ENCODE measurements at places on chromosomes 5 and 9.

- DNase-seq = no peak
Measured at GRCh38 chr5:176526462-176526861, 10.7 kb downstream of the RNF44 start.

GRCh38 chr5:100517301-100517974 lies 17.7 kb upstream of the FAM174A start:
- DNase-seq = no peak

- no peak for DNase-seq
Measured at GRCh38 chr9:69582544-69583297, 89.5 kb downstream of the APBA1 start.

DNA sequence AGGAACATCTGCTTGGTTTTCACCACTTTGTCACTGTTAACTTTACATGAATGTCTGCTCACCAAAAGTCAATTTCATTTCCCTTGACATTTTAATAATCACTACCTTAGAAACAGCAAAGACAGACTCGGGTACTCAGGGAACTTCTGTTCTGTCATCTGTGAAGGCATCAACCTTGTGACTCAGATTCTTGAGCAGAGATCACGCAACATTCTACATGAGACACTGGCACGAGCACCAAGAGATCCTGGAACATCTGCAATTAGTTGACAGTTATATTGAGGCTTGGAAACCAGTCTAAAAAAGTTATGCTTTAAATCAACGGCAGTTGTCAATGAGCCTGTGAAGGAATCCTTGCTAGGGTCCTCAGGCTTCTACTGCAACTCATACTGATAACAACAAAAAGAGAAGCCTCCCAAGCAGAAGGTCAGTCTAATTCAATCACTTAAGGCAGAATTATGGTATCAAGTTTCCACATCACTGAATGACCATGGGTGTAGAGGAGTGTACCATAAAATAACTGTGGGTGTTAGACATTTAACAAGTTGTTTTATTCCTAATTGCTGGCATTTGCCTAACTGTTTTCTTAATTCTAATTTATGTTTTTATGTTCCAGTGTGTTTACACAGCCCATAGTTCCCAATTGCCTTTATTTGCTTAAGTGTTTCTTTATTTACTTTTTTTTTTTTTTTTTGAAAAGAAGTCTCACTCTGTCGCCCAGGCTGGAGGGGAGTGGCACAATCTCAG lies 3.3 kb upstream of the PBX3 start:
- no peak for DNase-seq

- no peak for DNase-seq
Measured at GRCh38 chr9:99954819-99955218, 48.4 kb downstream of the STX17 start.

DNA sequence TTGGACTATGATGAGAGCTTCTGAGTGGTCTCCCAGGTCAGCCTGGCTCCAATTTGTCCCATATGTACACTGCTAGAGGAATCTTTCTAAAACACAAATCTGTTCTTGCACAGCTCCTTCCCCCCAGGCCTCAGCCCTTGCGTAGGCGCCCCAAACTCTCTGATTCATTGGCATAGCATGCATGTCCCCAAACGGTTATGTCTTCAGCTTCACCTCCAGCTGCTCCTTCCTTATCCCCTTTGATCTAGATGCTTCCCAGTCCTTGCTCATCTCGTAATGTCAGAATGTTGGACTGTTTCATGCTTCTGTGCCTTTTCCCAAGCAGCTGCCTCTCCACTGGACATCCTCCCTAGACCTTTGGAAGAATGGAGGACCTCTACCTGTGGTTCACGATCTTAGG lies 60.1 kb upstream of the BASP1 start:
- DNase-seq = no peak

- no peak for DNase-seq
Measured at GRCh38 chr5:140245341-140245740, 57.6 kb downstream of the PFDN1 start.

GRCh38 chr9:113343732-113344231 lies 3.7 kb upstream of the WDR31 start:
- DNase-seq = no peak

GRCh38 chr5:117615226-117615625 lies 1040.6 kb upstream of the SEMA6A start:
- DNase-seq = no peak

- DNase-seq = no peak
Measured at GRCh38 chr5:5978501-5979376, 399.6 kb downstream of the MED10 start.

GRCh38 chr5:124825250-124825982 lies 79.0 kb upstream of the ZNF608 start:
- DNase-seq = no peak

DNA sequence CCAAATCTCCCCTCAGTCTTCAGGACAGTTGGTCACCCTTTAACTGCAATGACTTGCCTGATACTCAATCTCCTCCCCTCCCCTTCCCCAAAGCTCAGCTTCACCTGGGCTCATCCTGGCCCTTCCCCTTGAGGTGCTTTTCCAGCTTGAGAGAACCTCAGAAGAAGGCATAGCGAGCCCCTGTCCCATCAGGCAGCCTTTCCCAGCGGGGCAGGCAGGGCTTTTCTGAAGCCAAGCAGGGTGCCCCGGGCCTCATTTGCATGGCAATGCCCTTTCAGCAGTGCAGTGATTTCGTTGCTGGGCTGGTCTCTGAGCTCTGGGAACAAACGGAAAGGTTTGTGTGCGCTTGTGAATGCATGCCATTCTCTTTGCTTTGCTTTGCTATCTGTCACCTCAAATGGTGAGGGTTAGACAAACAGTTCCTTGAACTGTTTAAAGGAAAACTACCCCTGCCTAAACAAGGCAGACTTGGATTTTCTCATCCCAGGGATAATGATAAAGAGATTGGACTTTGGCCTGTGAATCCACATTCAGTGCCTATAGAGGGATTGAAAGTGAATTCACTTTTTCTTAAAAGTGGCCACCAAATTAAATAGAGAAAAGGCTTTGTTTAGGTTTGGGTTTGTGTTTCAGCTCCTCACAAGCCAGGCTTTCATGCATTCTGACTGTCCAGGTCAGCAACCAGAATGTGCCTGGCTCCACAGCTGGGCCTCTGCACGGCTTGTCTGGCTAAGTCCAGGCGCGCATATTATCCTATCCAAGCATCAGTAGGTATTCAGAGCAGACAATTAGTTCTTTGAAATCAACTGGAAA lies 165.3 kb downstream of the ZNF608 start:
- DNase-seq = no peak

- DNase-seq = no peak
Measured at GRCh38 chr5:151671950-151672349, 14.8 kb downstream of the SPARC start.

DNA sequence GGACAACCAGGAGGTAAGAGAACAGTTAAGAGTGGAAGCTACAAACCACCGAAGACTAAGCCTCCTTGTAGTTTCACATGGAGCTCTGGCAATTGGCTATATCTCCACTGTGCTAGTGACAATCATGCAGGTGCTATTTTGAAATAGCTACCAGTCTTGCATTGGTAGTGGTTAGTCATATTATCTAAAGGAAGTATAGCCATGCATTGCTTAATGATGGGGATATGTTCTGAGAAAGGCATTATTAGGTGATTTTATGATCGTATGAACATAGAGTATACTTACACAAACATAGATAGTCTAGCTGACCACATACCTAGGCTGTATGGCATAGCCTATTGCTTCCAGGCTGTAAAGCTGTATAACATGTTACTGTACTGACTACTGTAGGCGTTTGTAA lies 28.4 kb downstream of the HSDL2 start:
- DNase-seq = no peak

DNA sequence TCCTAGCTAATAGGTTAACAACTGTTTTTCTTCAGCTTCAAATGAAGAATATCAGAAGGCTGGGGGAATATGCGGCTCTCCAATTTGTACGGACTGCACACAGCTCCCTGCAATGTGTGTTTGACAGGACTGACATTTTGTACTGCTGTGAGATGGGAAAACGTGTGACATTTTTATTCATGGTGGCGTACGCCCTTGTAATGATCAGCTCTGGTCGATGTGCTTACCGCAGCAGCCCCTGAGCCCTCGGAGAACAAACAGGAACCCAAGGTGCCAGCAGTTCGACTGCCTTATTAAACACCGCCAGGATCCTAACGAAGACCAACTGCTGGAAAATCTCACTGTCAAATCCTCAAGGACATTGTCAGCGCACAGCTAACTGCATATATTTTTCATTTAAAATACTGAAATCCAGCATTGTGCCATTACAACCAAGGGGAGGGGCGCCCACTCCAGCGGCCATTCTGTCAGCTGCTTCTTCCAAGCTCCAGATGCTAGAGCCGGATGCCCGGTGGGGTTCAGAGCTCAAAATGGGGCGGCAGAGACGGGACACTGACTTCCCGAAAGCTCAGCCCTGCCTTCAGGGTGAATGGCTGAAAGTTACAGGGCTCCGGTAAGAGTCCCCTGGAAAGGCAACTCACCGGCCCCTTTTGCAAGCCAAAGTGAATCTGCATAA lies 66.8 kb downstream of the CRB2 start:
- DNase-seq = no peak

- no peak for DNase-seq
Measured at GRCh38 chr9:91724609-91725505, 225.2 kb downstream of the ROR2 start.

DNA sequence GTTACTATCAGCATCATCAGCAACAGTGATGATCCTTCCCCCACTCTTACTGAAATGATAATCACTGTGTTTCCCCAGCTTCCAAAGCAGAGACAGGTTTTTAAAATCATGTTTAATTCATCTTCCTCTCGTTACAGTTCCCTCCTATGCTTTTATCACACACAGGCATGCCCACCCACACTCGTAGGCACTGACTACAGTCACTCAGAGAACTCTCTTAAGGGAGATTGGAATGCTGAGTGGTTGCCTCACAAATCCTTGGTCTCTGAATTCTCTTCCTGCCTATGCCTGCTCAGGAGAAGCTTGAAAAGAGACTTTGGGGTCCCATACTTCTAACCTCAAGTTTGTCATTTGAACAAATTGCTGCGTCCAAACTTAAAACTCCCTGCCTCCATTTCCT lies 179.2 kb downstream of the FRMD3 start:
- DNase-seq = no peak

DNA sequence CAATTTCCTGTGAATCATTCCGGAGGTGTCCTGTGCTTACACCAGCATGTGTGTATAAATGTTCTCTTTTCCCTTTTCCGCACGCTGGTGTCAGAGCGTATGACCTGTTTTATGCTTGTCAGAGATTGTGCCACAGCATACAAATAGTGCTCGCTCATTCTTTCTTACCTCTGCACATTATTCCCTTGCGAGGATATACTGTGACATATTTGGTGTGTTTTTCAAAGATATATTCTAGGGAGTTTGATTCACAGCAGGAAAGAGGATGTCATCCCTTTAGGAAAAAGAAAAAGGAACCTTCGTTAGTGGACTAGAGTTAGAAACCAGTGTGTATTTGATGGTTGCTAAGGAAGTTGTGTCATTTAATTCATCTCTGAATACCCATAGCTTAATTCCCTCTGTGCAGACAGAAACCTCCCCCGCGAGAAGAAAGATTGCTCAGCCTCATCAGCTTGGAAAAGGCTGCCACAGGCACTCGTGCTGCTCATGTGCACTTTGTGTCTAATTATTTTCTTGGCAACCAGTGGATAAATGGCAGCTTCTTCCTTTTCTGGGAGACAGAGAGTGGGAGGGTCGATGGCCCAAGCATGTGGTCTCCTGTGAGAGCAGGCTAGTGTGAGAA lies 14.7 kb upstream of the CCIN start:
- DNase-seq = no peak

DNA sequence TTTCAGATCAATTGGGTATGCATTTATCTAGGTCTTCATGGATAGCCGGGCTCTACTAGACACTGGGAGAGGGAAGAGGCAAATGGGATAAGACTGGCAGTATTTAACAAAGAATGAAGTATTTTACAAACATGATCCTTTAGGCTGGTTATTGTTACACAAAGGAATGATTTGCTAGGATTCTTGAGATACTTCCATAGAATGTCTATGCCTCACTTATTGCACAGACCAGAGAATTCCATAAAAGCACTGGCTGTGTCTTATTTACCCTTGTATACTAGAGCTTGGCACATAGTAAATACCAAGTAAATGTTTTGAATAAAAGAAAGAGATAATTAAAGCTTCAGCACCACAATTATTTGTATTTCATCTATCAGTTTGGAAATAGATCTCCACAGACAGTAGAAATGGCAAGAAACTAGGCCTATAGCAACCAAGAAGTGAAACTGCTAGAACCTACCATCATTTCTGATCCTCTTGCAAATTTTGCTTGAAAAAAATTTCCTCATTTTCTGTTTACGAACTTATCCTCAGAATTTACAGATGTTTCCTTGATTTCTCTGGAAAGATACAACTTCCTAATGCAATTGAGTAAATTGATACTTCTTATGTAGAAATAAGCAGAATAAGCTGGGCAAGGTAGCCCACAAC lies 3.8 kb downstream of the PDCD1LG2 start:
- no peak for DNase-seq

DNA sequence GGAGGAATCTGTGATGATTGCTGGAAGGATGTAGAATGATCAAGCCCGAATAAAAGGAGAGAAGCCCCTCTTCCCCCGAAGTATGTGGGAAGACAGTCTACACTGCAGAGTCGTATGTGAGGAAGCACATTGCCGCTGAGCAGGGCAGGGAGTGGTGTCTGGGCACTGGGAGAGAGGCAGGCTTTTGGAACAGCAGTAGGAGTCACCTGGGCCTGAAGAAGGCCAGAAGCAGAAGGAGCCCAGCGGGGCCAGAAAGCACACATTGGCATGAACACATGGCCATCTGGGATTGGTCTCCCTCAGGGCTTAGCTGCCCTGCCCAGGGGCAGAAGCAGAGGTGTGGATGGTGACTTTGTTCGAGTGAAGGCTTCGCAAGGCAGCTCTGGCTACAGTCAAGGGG lies 162.8 kb downstream of the ERCC6L2 start:
- no peak for DNase-seq

DNA sequence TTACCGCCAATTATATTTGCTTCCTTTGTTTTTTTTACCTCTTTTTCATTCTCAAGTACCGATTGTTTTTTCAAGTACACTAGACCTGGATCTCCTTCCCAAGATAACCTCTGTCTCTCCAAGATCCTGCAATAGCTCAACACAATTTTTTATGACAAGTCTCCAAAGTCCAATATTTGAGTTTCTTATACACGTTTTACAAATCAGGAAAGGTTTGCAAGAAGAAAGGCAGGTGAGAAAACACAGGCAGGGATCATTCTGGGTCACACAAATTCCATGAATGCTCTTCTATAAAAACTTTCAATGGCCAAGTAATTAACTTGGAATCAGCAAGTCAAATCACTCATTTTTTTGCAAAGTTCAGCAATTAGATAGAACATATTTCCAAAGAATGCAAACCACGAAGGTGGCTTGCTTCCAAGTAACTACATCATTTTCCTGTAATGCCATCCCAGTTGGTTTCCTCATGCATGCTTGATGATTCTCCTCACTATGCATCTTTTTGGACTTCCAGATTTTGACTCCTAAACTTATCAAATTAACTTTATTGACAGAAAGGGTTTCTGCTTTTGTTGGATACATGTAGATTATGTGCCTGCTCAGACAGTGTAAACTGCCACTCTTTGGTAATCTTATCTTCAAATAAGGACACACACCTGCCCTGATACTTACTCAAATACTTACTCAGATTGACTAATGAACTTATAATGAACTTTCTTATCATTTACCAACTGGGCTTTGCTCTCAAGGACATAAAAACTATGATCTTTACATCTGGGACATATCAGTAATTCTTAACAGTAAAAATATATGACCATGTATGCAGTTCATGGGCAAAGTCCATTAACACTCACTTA lies 24.7 kb upstream of the IFNE start:
- DNase-seq = no peak

GRCh38 chr5:74973694-74974093 lies 78.7 kb downstream of the GCNT4 start:
- DNase-seq = no peak

- no peak for DNase-seq
Measured at GRCh38 chr5:14229734-14230133, 86.6 kb downstream of the TRIO start.
